Substantia nigra (tissue), 51 donors: ENCODE measurements at places on chromosomes 7 and 10.

DNA sequence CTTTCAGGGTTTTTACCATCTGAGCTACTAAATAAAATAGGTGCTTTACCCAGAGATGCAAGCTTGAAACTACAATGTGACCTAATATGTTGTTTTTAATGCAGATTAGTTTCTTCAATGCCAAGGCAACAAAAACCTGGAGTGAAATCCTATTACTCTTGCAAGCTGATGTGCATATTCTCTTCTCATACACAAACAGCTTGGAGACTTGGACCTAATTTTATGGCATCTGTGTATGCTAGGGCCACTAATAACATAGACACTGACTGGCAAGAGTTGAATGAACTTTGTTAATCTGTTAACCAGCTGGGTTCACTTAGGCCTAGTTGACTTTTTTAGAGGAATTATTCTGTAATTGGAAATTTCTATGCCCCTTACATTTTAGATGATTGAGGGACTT lies 23.4 kb upstream of the SMIM30 start:
- no peak for DNase-seq

- no peak for DNase-seq
Measured at GRCh38 chr7:99992330-99993038, 16.7 kb upstream of the AZGP1 start.

DNA sequence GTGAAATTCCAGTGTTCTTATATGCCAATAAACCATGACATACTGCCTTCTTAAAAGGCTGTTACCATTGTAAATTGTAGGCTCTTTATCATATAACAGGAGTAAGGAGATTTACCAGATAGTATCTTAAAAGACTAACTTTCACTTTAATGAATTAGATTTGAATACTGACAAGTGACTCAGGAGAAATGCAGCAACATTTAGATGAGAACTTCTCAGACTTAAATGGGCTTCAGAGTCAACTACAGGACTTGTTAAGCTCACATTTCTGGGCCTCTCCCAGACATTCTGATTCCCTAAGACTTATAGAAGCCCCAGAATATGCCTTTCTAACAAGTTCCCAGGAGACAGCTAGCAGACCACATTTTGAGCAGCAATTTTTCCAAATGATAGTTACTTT lies 466.3 kb downstream of the ARL4A start:
- DNase-seq: no peak

GRCh38 chr7:35588647-35589046 lies 106.3 kb downstream of the HERPUD2 start:
- no peak for DNase-seq

- DNase-seq: peak; percentile 31
Measured at GRCh38 chr10:119395280-119396007, 147.1 kb downstream of the RGS10 start.

GRCh38 chr10:45229823-45230222 lies 85.6 kb downstream of the OR13A1 start:
- DNase-seq: no peak

GRCh38 chr7:75986147-75986781 lies 8.1 kb downstream of the TMEM120A start:
- no peak for DNase-seq

- DNase-seq: no peak
Measured at GRCh38 chr7:68334216-68334615, 1264.1 kb upstream of the AUTS2 start.

DNA sequence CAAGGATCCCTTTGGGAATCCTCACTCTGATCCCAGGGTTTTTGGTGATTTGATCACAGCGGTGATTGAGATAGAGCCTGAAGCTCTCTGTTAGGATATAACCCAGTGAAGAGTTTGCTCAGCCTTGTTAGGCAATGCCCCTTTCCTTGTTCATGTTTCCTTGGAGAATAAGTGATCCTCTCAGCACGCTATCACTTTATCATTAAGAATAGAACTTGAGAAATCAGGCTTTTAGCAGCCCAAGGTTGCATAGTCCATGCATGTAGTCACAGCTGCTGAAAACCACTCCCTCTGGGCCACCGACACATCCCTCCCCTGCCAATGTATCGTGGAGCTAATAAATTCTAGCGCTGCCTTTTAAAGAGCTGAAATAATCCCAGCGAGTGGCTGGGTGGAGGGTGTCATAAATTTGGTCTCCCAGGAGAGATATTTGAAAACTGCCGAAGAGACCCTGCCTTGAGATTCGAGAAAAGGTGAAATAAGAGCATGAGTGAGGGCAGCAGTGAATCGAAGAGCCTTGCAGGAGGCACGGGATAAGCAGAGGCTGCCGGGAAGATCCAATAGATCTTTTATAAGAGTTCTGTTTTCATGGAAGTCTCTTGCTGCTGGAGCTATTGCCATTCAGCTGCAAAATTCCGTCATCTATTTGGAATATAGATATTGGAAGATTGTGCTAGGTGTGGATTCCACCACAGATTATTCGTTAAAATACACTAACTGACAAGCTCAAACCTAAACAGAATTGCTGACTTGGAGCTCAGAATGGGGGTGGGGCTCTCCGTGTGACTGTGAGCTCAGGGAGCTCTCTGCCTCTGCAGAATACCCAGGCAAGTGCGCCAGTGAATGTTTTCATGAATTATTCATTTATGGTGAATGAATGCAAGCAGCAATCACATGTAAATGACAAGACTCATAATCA lies 249.8 kb downstream of the TRIL start:
- peak; percentile 69 for DNase-seq

GRCh38 chr7:158362912-158363905 lies 224.4 kb downstream of the PTPRN2 start:
- no peak for DNase-seq

- DNase-seq: no peak
Measured at GRCh38 chr7:155227004-155227787, 70.5 kb upstream of the INSIG1 start.

GRCh38 chr7:69283421-69283820 lies 314.9 kb upstream of the AUTS2 start:
- DNase-seq: peak; percentile 10

DNA sequence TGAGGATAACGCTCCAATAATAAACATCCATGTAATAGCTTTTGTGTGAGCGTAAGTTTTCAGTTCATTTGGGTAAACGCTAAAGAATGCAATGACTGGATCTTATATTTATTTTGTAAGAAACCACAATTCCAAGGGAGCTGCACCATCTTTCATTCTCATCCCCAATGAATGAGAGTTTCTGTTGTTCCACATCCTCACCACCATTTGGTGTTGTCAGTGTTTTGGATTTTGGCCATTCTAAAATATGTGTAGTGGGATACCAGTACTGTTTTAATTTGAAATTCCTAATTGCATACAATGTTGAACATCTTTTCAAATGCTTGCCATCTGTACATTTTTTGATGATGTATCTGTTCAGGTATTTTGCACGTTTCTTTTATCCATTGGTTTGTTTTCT lies 50.9 kb upstream of the SEMA3D start:
- no peak for DNase-seq

- no peak for DNase-seq
Measured at GRCh38 chr7:91957823-91958222, 17.2 kb downstream of the AKAP9 start.

DNA sequence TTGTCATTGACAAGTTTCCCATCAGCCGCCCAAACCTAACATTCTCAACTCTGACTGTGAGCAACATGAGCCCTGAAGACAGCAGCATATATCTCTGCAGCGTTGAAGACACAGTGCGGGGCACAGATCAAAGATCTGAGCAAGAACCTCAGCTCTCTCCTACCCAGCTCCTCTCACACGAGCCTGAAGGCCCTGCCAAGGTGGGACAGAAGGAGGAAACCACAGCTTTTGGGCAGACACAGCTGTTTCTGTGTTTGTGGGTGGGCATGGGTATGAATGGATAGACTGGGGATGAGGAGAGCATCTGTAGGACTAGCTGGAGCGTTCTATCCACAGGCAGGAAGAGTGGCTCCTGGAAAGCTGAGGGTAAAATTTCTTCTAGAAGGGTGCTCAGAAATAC lies 8.5 kb upstream of the PRSS1 start:
- DNase-seq: no peak

GRCh38 chr10:52757773-52758172 lies 14.8 kb downstream of the MBL2 start:
- no peak for DNase-seq

DNA sequence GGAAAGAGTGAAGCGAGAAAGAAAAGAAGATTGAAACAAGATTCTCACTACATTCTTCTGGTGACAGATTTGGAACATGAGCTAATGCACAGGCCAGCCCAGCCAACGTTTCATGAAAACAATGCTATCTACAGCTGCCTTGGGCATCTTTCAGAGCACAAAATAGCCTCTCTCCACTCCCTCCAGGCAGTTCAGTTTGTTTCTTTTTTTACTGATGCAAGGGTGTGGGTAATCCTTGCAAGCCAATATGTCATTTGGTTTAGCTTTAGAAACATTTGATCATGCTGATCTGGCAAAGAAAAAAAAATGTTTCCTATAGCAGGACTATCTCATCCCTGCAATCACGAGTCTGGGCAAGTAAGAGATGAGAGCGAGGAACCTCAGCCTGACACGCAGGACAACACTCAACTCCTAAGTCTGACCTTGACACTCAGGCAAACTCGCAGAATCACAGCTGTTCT lies 35.9 kb downstream of the SVIL start:
- DNase-seq: no peak

DNA sequence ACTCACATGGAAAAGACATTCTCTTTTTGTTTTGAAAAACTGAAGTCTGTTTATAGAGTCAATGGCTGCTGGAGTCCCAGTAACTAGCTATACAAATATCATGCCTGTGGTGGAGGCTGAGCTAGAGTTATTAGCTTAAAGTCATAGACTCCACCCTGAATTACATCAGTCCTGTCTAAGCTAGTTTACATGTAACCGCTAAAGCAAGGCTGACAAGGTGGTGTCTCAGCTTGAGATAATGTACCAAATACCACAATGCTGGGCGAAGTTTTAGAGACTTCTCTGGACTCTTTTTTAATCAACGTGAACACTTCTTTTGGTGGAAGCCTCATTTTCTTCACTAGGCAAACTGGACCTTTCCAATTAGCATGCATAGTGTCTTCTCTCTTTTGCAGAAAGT lies 219.4 kb downstream of the ANK3 start:
- no peak for DNase-seq

GRCh38 chr10:97157578-97158095 lies 28.1 kb downstream of the SLIT1 start:
- DNase-seq: no peak

GRCh38 chr10:1134156-1134555 lies 78.0 kb downstream of the WDR37 start:
- no peak for DNase-seq

GRCh38 chr10:1230592-1231275 lies 174.5 kb downstream of the WDR37 start:
- DNase-seq: no peak

DNA sequence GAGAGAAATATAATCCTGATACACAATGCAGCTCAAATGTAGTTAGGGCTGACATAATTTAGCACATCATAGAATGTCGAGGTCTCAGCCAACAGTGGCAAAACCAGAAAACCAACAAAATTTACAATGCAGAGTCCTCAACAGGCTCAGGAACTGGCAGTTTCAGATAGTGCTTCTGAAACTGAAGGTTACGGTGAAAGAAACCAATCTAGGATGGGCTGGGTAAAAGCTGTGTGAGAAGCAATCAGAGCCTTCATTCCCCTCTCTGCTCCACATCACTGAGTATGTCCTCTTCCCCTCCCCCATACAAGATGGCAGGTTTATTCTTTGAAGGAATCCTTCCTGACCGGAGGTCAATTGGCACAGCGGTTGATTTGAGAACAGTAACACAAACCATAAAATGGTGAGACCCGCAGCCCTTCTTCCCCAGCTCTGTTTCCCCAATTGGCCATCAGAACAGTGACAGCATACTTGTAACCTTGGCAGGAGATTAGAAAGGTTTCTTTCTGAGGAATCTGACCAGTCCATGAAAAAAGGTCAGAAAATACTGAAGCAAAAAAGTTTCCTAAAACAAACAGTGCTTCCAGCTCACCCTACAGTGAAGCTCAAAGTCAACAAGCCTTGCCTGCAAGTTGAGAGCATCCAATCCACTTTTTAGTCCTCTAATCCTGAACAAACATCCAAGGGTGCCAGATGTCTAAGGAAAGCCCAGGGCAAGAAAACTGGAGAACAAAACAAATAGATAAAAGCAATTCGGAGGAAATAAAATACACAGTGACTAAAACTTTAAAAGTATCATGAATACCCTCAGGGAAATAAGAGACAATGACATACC lies 53.9 kb upstream of the IL6 start:
- no peak for DNase-seq

GRCh38 chr7:123846217-123846891 lies 1.4 kb downstream of the HYAL4 start:
- DNase-seq: no peak

GRCh38 chr7:101676956-101677355 lies 47.9 kb upstream of the MYL10 start:
- no peak for DNase-seq

DNA sequence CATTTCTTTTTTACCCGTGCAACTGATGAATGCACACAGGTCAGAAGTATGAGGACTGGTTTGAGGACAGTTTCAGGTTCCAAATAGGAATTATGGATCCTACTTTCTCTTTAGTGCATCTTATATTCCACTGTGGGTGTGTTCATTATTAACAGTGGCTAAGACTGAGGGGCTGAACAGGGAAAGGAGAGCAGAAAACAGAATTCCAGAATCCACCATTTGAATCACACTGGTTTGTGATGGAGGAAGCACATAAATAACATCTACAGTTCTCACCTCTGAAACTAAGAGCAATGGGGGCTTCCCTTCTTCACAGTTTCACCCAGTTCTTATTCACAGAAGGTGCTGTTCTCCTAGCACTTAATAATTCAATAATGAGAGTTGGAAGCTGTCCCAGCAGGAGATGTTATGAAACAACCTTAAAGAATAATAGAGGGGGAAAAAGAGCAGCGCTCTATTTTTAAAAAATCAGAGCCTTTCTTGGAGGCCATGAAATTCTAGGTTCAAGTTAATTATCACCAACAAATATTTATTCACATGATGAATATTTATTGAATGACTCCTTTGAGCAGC lies 205.1 kb downstream of the CREB5 start:
- DNase-seq: no peak

DNA sequence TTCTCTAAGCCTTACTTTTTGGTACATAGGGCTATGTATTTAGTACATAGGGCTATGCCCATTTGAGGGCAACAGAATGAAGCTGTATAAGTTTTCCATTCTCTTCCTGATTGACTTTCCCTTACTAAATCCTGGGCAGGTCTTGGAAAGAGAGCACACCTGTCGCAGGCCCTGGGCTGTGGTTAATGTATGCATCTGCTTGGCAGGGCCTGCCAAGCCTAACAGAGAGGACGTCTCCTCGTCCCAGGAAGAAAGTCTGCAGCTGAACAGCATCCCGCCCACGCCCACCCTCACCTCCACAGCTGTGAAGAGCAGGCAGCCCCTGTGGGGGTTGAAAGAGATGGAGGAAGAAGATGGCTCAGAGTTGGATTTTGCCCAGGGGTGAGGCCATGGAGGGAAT lies 8.9 kb upstream of the PVRIG start:
- DNase-seq: no peak

GRCh38 chr10:28331841-28332240 lies 29.0 kb upstream of the MPP7 start:
- no peak for DNase-seq

GRCh38 chr7:23713285-23714149 lies 3.5 kb downstream of the STK31 start:
- DNase-seq: no peak

GRCh38 chr7:131094685-131095084 lies 233.0 kb upstream of the MKLN1 start:
- DNase-seq: no peak
